ENCODE measurements at places on chromosomes 3 and 15.
A peak's percentile ranks its signal among the peaks of the same experiment; 100 is the strongest.

DNA sequence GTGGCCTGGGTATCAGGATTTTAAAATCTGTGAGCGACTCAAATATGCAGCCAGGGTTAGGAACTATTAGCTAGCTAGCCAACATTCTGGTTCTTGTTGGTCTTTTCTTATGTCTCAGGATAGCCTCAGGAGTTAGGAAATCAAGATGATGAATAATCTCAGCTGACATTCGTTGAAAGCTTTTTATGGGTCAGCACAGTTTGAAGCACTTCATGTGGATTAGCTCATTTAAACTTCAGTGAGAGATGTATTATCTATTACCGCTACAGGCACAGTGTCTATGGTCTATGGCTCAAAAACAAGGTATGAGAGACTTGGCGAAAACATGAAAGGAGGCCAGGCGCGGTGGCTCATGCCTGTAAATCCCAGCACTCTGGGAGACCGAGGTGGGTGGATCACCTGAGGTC, 187.5 kb upstream of the THRB start:
- no peak for DNase-seq

- DNase-seq = no peak
Measured at GRCh38 chr15:73870700-73871408, 2.5 kb upstream of the TBC1D21 start.

DNA sequence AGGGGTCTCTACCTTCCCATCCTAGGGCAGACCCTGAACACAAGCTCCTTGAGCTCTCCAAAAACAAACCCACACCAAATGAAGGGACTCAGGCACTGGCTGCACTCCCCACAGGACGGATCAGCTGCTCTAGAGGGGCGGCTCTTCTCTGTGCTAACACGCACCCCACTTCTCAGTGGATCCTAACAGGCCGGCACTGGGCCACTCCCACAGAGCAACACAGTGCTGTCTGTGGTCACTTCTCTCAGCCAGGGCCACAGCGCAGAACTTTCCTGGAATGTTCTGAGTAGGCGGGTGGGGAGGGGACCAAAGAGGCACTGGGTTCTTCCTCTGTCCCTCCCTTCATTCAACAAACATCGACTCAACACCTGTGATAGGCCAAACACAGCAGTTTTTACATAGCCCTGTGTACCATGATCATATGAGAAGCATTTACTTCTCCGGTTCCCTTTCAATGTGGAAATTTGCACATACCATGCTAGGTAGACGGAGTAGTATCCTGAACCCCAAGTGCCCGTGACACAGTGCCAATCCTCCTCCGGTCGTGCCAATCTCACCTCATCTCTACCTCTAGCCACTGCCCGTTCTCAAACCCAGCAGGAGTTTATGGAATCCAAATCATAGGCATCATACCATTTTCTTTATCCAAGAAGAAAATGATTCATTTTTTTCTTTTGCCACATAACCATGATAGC, 98.1 kb downstream of the LRIG1 start:
- DNase-seq = no peak

DNA sequence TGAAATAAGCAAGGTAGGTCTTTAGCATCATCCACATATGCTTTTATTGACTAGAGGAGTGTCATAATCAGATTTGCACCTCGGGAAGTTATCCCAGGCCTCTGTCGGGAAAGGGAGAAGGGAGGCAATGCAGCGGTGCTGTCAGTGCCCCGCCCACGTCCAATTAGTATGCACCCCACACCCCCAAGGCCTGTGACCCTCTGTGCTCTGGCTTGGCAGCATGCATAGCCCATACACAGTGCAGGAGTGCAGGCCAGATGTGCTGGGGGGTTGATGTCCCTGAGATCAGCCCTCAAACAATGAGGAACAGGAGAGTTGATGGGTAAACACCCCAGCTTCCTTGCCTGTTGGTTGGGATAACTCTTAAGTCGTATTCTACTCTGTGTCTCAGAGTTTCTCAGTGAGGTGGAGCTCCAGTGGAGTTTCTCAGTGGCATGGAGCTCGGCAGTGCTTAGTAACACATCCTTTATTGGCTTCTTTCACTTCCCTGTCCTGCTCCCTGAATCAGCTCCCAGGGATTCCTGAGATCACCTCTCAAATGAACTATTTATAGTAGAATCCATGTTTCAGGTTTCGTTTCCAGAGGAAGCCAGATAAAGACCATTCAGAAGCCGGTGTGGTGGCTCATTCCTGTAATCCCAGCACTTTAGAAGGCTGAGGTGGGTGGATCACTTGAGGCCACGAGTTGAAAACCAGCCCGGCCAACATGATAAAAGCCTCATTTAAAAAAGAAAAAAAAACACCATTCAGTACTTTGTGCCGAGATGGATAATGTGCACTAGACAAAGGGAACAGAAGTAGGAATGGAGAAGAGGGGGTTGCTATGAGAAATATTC, 26.7 kb upstream of the NDUFB4 start:
- DNase-seq = no peak

- DNase-seq = no peak
Measured at GRCh38 chr3:127764841-127765362, 57.4 kb downstream of the MGLL start.

- DNase-seq = no peak
Measured at GRCh38 chr3:165526367-165526766, 310.9 kb downstream of the BCHE start.

DNA sequence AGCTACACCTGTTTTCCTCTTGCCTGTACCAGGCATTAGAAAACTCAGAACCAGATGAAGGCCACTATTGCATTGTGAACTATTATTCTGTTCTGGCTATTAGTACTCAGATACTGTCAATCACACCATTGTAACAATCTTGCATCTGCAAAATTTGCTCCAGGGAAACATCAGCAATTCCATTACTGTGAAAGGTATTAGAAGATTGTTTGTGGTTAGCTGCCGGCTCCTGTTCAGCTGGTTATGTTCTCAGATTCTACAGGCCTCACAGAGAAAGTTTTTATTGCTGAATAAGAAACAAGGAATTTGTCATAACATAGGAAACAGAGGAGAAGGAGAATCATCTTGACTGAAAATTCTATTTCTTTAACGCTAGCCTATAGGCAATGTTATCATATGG, 179.9 kb downstream of the PLOD2 start:
- DNase-seq = no peak

- no peak for DNase-seq
Measured at GRCh38 chr3:149767720-149768119, 15.4 kb upstream of the COMMD2 start.

- no peak for DNase-seq
Measured at GRCh38 chr3:48514431-48515227, 10.7 kb upstream of the SHISA5 start.

GRCh38 chr3:99686469-99686868, 48.1 kb downstream of the COL8A1 start:
- no peak for DNase-seq

DNA sequence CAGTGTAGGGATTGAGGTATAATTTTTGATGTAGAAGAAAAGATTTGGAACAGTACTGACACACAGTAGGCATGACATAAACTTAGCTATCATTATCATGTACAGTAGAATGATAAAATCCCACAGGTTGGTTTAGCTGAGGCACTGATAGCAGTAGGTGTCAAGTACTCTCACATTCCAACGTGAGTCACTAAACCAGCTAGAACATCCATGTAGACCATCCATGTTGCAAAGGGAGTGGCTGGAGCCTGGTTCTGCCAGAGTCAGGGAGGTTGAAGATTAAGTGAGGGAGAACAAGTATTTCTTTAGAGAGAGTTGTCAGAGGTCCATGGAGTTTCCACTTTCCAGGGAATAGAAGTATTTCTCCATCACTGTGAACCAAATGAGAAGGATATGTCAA, 157.2 kb upstream of the TMEM108 start:
- no peak for DNase-seq

DNA sequence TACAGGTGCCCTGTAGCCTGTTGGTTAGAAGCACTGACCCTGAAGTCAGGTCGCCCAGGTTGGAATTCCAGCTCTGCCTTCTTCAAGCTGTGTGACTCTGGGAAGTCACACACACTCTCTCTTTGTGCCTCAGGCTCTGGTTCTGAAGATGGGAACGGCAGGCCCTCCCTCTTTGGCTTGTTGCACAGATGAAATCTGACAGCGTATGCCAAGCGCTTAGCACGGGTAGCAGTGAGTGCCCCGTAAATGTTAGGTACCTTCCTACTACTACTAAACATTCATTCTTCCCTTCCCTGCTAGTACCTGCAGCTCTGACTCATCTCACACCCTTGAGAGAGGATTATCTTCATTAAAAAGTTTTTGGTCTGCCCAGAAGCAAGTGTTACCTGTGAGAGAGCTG, 139.0 kb downstream of the PGPEP1L start:
- DNase-seq = no peak

GRCh38 chr3:115217678-115218451, 70.8 kb upstream of the ZBTB20 start:
- DNase-seq = no peak

DNA sequence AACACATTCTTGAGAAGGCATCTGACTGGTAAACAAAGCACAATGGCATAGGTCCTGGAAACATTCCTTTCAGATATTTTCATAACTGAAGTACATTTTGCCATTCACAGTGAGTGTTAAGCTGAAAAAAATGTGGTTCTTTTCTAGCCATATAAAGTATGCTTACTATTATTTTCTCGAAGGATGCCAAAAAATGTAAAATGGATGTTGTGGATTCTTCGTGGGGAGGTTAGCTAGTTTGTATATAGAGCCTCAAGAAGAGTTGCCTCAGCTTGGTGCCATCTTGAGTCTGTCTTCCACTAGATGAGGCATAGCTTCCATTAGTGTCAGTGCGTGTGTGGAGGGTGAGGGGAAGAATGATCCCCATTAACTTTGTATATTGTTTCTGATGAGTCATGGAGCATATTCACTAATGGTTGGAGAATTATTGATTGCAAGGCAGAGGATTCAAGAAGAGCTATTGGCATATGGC, 4.1 kb downstream of the MBNL1 start:
- DNase-seq = peak; percentile 46

- no peak for DNase-seq
Measured at GRCh38 chr15:63469984-63470383, 34.4 kb upstream of the USP3 start.

- no peak for DNase-seq
Measured at GRCh38 chr15:43253431-43254403, 13.0 kb downstream of the TGM5 start.

- no peak for DNase-seq
Measured at GRCh38 chr3:58419780-58420507, 13.7 kb downstream of the PDHB start.

DNA sequence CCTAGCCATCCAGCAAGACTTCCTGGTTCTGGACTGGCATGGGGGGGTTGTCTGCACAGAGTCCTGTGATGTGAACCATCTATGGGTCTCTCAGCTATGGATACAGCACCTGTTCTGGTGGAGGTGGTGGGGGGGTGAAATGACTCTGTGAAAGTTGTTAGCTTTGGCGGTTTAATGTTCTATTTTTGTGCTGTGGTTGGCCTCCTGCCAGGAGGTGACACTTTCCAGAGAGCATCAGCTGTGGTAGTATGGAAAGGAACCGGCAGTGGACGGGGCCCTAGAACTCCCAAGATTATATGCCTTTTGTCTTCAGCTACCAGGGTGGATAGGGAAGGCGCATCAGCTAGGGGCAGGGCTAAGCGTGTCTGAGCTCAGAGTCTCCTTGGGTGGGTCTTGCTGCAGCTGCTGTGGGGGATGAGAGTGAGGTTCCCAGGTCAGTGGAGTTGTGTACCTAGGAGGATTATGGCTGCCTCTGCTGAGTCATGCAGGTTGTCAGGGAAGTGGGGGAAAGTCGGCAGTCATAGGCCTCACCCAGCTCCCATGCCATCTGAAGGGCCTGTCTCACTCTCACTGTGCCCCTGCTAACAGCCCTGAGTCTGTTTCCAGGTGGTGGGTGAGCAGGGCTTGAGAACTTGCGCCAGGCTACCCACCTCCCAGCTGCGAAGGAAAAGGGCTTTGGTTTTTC, 7.1 kb upstream of the LARS2 start:
- no peak for DNase-seq

DNA sequence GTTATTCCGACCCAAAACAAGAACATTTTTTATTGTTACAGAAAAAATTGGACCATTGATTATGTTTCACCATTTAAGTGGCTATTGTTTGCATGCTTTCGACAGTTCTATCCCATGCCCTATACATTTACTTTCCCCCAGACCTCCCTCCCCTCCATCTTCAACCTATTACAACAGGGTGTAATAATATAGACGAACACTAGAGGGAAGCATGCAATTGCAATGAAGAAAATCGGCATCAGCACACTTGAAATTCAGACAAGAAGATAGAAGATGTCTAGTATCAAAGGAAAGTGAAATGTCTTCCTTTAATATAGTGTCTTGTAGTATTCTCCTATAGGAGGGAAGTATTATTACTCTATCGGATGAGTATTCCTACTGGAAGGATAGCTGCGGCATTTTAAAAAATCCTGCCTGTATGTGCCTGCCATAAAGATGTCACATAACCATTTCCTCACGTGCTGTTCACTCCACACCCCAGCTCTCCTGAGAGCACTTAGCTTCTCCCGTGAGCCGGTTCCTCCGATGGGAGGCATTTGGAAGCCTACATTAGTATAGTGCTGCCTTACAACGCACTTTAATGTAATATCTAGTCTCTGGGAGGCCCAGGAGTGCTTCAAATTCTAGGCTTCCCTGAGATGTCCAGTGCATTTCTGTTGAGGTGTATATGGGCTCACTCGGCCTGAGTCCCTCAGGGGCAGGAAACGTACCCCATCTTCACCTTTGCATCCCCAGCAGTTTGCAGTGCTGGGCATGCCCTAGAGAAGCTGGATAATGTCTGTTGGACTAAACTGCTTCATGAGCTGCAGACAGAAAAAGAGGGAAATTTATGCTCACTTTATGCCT, 17.8 kb upstream of the ERICH6 start:
- DNase-seq = no peak

- DNase-seq = no peak
Measured at GRCh38 chr15:48112242-48112641, 8.5 kb upstream of the SLC24A5 start.

DNA sequence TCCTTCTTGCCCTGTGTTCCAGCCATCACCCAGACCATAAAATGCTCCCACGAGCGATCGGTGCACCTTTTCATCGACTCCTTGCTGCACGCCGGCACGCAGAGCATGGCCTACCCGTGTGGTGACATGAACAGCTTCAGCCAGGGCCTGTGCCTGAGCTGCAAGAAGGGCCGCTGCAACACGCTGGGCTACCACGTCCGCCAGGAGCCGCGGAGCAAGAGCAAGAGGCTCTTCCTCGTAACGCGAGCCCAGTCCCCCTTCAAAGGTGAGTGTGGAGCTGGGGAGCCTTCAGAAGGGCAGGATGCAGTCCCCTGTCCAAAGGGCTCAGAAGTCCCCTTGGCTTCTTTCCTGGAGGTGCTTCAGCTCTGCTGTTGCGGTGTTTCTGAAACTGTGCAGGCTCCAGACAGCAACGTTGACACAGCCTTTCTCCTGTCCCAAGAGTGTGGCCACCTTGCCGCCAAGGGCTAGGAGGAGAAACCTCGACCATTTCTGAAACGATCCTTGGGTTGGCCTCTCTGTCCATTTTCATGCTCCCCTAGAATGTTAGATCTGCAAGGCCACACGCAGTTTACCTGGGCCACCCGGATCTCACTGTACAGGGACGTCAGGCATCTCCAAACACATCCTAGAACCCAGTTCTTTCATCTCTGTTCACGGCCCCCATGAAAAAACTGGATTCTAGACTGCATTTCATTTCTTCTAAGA, 116.7 kb downstream of the LIPC start:
- DNase-seq = no peak

GRCh38 chr3:170707899-170708298, 122.0 kb upstream of the SLC7A14 start:
- DNase-seq = no peak

All from T-helper 2 cell (primary cell).